ENCODE measurements at places on chromosomes 1 and 21.

GRCh38 chr1:201100169-201100930 lies 11.9 kb downstream of the CACNA1S start:
- no peak for DNase-seq

- DNase-seq: no peak
Observed at GRCh38 chr1:151060657-151061421, 642 bp downstream of the MLLT11 start.

- DNase-seq: no peak
Observed at GRCh38 chr1:164701189-164701761, 142.3 kb downstream of the PBX1 start.

- DNase-seq: no peak
Observed at GRCh38 chr1:185996211-185996610, 262.0 kb downstream of the HMCN1 start.

- no peak for DNase-seq
Observed at GRCh38 chr1:186146974-186147373, 228.1 kb downstream of the TPR start.

Data from femur (tissue), 1 donor.